ENCODE measurements at places on chromosomes 3 and 15.

- DNase-seq: no peak
Measured at GRCh38 chr3:106160396-106160795, 291.6 kb upstream of the CBLB start.

DNA sequence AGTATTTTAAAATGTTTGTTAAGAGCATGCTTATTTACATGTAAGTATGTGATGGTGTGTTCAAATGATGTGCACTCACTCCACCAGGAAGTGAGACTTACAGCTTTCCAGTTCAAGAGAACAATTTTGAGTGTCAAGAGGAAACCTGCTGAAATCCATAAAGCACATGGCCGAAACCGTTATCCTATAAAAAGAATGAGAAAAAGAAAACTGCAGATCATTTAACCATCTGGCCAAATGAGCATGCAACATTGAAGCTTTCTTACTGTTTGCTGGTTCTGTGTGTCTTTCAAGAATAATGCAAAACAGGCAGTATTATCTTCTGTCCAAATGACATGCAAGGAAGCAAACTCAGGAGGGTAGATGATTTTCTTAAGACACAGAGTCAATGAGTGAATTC is 26.3 kb downstream of the GABRR3 start:
- no peak for DNase-seq

DNA sequence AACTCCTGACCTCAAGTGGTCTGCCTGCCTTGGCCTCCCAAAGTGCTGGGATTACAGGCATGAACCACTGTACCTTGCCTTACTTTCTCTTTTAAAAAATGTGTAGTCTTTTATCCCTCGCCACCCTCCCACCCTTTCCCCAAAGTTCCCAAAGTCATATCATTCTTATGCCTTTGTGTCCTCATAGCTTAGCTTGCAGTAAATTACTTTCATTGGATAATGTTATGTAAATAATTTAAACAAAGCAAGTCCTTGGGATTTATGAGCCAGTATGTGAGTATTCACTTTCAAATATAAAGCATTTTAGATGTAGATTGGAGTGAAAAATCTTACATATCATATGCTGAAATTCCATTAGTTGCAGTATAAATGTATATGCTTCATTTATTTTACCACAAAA is 11.0 kb downstream of the GTF2A2 start:
- DNase-seq: no peak

DNA sequence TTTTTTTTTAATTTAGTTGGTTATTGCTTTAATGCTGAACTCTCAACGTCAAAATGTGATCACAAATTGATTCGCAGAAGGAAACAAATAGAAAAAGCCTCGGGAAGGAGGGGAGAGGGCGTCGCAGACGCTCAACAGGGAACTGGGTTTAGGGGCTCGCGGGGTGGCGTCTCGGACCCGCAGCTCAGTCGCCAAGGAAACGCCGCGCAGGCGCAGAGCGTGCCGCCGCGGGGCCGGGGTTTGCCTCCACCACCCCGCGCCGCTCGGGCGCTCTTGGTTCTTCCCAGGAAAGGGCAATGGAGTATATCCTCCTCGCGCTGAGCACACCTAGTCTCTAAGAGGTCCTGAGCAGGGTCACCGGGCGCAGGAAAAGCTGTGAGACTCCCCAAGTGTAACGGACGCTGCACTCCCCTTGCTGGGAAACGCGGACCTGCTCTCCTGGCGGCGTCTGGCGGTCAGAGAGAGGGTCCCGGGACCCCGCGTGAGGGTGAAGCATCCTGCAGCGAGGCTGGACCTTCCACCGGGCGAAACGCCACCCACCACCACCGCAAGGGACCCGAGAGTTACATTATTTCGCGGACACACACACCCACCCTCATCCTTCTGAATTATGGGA is 753 bp downstream of the PLCH1 start:
- no peak for DNase-seq

GRCh38 chr3:141385406-141386125 is 17.3 kb downstream of the ZBTB38 start:
- DNase-seq: no peak

GRCh38 chr3:72174890-72175289 is 389.9 kb upstream of the PROK2 start:
- DNase-seq: no peak

GRCh38 chr3:184320104-184320445 is 5.7 kb downstream of the EIF4G1 start:
- peak; percentile 98 for DNase-seq

DNA sequence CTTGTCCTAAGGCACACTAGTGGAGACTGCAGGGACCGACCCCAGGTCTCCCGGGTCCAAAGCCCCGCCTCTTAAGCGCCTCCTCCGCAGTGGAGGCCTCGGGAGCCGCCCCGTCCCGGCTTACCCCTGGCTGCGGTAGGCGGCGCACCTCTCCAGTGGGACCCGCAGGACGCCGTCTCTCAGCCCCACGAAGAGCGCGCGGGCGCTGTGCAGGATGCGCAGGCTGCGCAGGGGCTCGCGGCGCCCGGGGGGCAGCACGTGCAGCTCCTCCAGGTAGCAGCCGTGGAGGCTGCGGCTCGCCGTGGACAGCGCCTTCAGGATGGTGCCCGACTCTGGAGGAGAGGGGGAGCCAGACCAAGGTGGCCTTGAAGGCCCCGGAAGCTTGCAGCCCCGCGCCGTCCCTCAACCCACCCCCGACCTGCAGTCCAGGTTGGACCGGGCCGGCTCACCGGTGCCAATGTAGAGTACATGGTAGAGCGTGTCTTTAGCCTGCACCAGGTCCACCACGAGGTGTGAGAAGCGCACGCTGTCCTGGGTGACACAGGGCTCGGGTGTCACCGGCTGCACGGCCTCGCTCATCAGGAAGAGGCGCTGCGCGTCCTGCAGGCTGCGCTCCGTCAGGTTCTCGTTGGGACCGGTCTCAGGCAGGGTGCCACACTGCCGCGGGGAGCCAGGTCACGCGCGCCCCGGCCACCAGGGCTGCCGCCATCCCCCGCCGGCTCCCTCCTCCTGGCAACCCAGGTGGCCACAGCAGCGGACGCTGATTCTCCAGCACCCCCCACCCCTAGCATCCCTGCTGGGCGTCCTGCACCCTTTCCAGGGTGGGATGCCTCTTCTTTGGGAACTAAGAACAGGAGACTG is 105.5 kb downstream of the SEMA5B start:
- peak; percentile 71 for DNase-seq

DNA sequence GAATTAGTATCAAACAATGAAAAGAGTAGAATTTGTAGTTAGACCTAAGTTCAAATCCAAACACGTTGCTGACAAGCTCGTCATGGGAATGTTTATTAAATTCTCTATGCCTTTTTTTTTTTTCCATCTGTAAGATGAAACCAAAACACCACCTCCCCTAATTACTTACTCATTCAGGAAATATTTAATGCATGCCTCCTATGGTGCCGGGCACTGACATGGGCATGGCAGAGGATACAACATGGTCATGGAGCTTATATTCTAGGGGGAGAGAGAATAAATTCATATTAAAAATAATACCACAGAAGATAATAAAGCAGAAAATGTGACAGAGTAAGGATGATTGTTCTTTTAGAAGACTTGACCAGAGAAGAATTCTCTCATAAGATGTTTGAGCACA is 215.8 kb downstream of the RYR3 start:
- DNase-seq: no peak

- no peak for DNase-seq
Measured at GRCh38 chr3:181729341-181729869, 17.7 kb downstream of the SOX2 start.

DNA sequence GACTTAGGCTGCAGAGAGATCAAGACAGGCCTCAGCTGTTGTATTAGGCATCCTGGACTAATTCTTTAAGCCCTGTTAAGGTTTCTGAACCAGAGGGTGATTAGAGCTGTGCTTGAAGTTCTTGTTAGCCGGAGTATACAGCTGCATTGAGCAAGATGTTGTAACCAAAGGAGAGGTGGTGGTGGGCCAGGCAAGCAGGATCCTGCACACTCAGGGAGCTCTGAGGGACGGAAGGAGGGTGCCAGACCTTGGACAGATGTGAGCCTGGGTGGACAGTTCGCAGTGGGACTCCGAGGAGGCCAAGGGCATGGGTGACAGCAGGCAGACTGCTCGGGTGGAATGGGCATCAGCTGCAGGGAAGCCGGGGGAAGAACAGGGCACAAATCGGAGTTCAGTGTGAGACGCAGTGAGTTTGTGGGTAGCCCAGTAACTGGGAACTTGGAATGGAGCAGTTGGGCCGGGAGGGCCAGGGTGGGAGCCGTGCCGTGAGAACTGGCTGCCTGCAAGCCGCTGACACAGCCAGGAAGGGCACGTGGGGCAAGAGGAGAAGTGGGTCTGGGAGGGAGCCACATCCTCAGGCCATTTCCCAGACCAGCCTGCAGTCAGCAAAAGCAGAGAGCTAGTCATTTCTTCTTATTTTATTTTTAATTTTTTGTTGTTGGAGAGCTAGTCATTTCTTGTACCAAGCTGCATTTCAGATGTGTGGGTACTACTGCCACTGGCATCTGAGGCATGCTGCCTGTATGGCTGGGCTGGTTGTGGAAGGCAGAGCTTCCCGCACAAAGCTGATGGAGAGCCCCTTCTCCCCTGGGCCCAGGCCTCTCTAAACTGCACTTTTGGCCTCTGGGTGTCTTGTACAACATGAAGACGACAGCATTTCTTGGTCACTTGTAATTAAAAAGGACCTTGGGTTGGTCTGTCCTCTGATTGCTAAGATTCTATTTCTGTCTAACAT is 61.0 kb downstream of the PGPEP1L start:
- DNase-seq: no peak

GRCh38 chr3:160196511-160197104 is 28.6 kb upstream of the C3orf80 start:
- DNase-seq: no peak

DNA sequence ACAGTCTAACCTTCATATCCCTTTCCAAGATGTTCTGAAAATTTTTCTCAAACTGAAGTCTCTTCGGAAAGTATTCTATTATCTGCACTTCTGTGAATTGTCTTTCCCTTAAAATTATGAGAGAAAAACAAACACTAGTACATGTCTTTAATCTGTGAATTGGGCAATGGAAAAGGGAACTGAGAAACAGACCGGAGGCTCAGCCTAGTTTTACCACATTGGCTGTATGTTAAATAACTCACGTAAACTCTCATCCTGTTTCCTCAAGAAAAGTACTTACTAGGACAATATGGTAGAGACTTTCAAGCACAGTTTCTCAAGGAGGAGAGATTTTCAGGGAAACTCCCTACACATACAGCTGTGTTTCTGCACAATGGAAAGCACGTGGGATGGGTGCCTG is 982.2 kb upstream of the SEMA6D start:
- DNase-seq: no peak

- no peak for DNase-seq
Measured at GRCh38 chr3:178277605-178278004, 258.6 kb upstream of the KCNMB2 start.

- DNase-seq: no peak
Measured at GRCh38 chr3:62439978-62440377, 66.6 kb upstream of the FEZF2 start.

DNA sequence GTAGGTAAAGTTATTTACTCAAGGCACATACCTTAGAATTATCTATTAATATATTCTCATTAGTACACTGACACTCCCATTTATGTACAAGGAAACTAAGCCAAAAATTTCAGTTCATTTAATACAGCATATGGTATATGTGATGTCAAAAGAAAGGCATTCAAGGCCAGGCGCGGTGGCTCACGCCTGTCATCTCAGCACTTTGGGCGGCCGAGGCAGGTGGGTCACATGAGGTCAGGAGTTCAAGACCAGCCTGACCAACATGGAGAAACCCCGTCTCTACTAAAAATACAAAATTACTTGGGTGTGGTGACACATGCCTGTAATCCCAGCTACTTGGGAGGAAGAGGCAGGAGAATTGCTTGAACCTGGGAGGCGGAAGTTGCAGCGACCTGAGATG is 435.2 kb downstream of the GBE1 start:
- DNase-seq: no peak

DNA sequence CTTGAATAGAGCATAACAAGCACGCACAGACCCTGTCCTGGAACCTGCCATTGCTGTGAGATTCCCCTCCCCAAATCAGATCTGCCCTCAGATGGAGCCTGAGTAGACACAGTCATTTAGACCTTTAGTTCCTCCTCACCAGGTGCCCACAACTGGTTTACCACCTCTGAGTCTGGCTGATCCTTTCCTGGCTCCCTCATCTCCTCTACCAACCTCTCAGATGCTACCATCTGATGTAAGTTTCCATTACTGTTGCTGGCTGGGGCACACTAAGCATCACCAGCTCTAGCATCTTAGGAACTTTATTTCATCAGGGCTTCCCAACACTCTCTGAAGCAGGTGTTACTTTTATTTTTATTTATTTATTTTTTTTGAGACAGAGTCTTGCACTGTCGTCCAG is 288.3 kb downstream of the TLE3 start:
- DNase-seq: no peak

- DNase-seq: no peak
Measured at GRCh38 chr3:166444756-166445155, 607.5 kb upstream of the BCHE start.

DNA sequence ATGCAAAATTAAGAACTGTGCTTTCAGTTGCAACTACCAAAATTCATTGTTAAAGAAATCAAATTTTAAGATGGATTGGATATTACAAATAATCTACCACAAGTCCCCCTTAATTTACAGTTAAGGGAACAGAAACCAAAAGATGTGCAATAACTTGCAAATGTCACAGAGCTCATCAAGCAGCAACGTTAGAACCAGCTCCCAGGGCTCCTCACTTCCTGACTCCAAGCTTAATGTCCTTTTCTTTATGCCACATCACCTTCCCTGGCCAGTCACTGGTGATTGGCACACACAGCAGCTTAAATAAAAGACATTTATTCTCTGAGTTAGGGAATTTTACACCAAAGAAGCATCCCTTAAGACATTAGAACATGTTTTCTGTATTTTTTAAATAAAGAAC is 159.7 kb downstream of the RSL24D1 start:
- DNase-seq: no peak

GRCh38 chr3:15637131-15637951 is 35.8 kb downstream of the BTD start:
- no peak for DNase-seq

DNA sequence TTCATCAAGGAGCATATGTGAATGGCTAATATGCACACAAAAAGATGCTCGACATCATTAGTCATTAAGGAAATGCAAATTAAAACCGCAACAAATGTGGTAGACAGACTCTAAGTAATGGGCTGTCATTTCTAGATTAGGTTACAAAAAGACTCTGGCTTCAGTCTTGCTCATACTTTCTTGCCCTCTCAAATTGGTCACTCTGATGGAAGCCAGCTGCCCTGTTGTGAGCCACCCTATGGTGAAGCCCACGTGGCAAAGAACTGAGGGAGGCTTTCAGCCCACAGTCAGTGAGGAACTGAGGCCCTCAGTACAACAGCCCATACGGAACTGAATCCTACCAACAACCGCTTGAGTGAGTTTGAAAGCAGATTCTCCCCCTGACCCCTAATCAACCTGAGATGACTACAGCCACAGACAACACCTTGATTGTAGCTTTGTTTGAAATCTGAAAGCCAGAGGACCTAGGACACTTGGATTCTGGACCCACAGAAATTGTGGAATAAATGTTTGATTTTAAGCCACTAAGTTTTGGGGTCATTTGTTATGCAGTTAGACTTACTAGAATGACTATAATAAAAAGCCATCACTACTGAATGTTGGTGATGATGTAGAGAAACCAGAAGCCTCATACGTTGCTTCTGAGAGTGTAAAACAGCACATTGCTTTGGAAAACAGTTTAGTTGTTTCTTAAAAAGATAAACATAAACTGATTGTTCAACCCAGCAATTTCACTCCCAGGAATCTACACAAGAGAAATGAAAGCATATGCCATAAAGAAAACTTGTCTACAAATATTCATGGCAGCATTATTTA is 45.7 kb downstream of the EHHADH start:
- no peak for DNase-seq
